Articular chondrocyte of knee joint (primary cell): ENCODE measurements at places on chromosomes 2 and 18. TPM values are rescaled to one million over a fixed set of nuclear protein-coding genes. Genes with fewer than 3 reads are reported as not detected.

Gene UGT1A9
- total RNA-seq: not detected in 2 replicates

Gene IL37
- total RNA-seq: not detected in 2 replicates

Gene YIPF4
- total RNA-seq: 39.3 and 40.0 TPM in 2 replicates

Gene STAT4
- total RNA-seq: 21.4 and 22.2 TPM in 2 replicates
